ENCODE measurements at places on chromosomes 2 and 18.

GRCh38 chr2:151845481-151845880, 17.3 kb upstream of the ARL5A start:
- DNase-seq: no peak

DNA sequence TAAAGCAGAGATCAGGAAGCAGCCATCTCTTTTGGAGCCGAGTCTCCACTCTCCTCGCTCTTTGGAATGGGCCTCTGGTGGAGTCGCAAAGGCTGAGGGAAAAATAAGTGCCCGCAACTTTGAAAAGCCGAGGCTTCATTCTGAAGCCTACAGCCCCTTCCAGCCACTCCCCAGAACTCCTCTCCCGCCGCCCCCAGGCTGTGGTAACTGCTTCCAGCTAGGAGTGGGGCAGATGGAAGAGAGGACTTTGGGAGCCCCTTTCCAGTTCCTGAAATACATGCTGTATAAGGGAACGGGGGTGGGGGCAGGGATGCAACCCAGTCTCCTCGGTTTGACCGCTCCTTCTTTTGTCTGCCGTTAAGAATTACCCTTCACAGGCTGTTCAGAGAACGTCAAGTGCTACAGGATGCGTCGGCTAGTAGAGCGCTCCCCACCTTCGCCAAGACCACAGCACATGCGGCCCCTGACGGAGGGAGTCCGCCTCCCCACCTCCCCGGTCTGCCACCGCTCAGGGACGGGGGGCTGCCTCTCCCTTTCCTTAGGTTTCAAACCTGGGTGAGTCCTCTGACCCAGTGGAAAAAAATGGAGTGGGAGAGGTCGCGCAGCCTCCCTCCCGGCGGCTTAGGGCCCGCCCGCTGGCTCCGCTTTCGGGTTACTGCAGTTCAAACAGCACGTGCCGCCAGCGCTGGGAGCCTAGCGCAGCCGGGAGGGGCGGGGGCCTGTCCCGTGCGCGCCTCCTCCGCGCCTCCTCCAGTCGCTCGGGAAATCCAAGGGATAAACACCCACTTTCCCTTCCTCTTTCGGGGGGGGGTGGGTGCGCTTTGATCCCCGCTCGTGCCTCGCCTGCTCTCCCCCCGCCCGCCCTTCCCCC, 4.9 kb downstream of the CYP26B1 start:
- no peak for DNase-seq

GRCh38 chr18:48356151-48356745, 52.9 kb downstream of the ZBTB7C start:
- DNase-seq: no peak

- DNase-seq: peak; percentile 33
These were observed 51.4 kb downstream of the KIF5C start for GRCh38 chr2:148926291-148926961.

DNA sequence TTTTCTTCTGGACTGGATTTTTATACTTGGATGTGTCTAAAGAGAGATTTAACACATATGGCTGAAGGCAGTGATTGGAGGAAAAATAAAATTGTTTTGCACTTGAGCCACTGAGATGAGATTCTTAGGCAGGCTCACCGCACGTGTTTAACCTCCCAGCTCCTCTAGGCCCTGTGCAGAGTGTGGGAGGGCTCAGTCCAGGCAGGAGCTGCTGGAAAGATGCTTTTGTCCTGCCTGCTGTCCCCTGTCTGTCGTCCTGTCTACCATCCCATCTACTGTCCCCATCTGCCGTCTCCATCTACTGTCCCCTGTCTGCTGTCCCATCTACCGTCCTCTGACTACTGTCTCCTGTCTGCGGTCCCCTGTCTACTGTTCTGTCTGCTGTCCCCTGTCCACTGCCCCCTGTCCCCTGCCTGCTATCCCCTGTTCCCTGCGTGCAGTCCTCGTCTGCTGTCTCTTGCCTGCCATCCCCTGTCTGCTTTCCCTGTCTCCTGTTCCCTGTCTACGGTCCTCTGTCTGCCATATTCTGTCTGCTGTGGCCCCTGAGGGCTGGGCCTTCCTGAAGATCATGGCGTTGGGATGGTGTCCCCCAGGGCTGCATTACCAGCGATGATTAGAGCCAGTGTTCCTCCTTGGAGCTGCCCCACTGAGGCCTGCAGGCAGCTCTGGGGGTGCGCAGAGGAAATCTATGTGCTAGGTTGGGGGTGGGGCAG, 43.7 kb upstream of the HS6ST1 start:
- no peak for DNase-seq

- DNase-seq: no peak
These were observed 56.9 kb downstream of the LIMS1 start for GRCh38 chr2:108591163-108591562.

- DNase-seq: peak; percentile 36
These were observed 78.1 kb downstream of the AAK1 start for GRCh38 chr2:69565431-69565839.

DNA sequence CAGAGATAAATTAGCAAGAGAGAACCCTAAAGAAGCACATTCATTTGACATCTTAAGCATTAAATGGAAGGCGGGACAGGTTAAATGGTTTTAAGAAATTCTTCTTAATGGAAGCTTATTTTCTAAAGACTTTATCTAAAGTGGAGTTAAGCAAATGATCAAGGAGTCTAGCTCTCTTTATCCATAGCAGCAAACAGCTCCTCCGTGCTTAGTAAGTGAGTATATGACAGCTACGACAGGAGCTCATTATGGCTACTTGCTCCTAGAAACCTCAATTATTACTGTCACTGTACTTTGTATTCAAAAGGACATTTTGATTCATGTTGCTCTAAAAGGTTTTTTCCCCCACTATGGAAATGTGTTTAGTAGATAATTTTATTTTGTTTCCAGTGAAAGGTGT, 444.9 kb downstream of the TMX3 start:
- DNase-seq: no peak

Measured in HCT116 (cell line).